ENCODE measurements at places on chromosomes 2 and 18.

DNA sequence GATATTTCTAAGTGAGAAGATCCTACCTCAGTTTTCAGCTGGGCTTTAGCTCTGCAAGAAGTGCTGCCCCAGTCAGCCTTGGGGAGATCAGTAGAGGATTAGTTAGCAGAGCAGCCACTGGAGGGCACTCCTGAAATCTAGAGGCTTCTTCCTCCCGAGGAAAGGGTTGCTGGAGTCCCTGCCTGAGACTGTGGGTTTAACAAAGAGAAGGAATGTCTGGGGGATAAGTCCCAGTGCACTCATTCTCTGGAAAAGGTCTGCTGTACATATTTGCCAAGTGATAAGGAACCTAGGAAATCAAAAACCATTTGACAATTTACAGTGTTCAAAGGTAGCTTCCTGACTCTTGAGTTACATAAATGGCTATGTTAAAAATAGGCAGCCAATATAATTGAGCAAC lies 207.2 kb downstream of the SLC8A1 start:
- DNase-seq: no peak

- DNase-seq: no peak
Observed at GRCh38 chr2:189933041-189933440, 129.5 kb downstream of the MSTN start.

- no peak for DNase-seq
Observed at GRCh38 chr2:209663139-209663538, 108.5 kb upstream of the UNC80 start.

DNA sequence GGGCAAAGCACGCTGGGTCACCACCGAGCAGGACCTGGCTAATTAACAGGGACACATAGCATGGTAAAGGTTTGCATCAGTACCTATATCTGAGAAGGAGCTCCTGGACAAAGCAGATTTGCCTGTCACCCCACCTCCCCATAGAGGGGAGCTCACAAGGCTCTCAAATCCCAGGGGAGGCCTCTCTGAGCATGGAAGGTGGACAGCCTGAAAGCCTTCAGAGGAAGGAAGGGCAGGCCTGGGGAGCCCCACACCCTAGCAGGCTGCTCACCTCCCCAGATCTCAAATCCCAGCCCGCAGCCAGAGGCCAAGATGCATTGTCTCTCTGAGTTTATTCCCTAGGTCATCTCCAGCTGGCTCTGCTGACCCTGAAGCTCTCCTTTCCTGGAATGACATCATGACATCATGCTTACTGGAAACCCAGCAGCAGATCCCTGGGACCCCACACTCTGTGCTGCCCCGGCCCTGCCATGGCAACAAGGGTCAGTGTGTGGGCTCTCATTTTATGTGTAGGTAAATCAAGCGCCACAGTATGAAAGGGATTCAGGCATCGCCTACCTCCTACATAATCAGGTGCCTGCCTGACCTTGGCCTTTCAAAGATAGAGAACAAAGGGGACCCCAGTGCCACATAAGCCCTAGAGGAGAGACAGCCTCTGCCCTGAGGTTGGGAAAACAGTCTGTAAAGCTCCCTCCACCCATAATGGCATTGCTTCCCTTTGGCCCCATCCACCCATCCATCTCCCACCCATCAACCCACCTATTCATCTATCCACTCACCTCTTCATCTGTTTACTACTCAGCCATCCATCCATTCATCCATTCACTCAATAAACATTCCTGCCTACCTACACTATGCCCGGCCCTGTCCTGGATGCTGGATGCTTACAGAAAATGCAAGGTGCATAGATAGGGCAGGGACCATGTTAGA lies 15.7 kb upstream of the TEX51 start:
- DNase-seq: no peak

GRCh38 chr2:3587432-3587831 lies 7.5 kb upstream of the COLEC11 start:
- DNase-seq: no peak

- no peak for DNase-seq
Observed at GRCh38 chr2:218435003-218435982, 16.4 kb downstream of the VIL1 start.

GRCh38 chr18:21361307-21361880 lies 119.4 kb downstream of the GREB1L start:
- DNase-seq: no peak

- DNase-seq: no peak
Observed at GRCh38 chr2:118279005-118279404, 190.7 kb downstream of the INSIG2 start.

- DNase-seq: no peak
Observed at GRCh38 chr18:75264195-75264594, 53.6 kb downstream of the TSHZ1 start.

DNA sequence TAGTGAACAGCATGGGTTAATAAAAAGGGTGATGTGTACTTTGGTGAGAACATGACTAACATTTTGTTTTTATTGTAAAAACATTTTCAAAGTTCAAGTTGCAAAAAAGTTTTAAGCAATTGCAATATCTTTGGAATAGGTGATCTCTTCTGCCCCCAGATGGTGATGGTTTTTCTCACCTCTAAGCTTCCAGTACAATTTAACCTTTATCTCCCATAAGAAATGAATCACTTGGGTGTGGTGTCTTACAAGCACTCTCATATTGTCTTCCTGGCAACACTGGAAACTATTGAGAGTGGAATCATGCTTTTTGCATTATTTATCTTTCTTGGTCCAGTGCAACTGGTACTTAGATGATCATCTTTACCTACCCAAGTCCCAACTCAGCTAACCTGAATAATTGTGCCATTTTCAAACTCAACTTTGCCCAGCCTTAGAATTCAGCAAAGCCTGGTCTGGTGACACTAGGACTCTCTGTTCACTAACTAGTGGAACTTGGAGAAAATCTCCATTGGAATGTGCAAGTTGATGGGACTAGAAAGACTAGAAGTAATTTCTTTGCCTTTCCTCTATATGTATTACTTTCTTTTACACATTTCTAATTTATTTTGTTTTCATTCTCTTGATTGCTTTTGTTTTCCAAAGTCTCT lies 964.7 kb upstream of the ZEB2 start:
- no peak for DNase-seq

DNA sequence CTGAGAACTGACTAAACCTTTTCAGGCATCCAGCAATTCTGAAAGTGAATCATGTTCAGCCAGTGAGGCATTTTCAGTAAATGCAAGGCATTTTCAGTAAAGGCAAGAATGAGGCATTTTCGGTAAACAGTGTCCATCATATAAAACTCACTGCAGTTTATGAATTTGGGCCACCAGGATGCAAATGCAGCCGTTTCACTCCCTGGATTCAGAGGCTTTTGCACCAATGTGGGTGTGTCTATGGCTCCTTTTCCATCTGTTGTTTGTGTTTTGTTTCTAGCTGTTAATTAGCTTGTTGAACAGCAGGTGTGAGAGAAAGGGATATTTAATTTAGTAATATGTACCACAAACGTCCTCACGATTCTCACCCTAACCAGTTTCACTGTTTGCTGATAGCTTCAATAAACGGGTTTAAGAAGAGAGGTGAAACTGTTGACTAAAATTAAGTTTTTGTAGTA lies 116.3 kb upstream of the PGAP1 start:
- DNase-seq: no peak

GRCh38 chr2:117692001-117692763 lies 122.3 kb upstream of the DDX18 start:
- DNase-seq: no peak

All from right forelimb (tissue), 1 donor.